ENCODE measurements at places on chromosomes 6 and 20.

DNA sequence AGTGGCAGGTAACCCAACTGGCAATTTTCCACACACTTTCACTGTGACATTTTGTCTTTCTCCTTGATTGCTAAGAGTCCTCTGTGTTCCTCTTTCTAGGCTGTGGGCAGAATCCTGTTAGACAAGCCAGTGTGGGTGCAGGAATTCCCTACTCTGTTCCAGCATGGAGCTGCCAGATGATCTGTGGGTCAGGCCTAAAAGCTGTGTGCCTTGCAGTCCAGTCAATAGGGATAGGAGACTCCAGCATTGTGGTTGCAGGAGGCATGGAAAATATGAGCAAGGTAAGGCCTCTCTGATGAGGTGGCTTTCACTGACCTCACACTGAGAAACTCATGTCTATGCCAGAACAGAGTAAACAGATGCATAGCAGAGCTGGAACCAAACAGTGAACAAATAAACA is 5.1 kb downstream of the ACAT2 start:
- DNase-seq, result no peak

DNA sequence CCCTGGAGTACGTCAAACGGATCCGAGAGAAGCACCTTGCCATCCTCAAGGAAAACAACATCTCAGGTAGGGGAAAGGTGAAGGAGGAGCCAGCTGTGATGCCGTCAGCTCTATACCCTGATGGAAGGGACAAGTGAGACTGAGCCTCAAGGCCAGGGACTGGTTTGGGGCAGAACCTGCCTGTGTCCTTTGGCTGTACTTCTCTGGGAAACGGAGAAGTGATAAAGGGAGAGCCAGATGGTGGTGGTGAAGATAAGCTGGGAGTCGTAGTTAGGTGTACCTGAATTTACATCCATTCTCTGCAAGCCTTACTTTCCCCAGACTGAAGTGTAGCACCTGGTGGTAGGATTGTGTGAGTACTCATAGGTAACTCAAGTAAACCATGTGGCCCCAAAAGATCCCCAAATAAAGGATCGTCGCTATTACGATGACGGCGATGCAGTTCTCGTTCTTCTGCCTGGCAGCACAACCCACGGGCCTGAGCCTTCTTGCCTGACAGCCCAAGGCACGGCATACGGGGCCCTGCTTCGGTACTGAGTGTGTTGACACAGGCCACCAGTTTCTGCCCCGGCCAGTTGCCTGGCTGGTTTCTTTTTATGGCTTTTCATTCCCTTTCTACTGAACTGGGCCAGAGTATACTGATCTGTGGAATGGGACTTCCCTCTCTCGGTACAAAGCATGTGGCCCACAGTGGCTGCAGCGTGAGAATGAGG is 10.6 kb downstream of the PCIF1 start:
- no peak for DNase-seq

DNA sequence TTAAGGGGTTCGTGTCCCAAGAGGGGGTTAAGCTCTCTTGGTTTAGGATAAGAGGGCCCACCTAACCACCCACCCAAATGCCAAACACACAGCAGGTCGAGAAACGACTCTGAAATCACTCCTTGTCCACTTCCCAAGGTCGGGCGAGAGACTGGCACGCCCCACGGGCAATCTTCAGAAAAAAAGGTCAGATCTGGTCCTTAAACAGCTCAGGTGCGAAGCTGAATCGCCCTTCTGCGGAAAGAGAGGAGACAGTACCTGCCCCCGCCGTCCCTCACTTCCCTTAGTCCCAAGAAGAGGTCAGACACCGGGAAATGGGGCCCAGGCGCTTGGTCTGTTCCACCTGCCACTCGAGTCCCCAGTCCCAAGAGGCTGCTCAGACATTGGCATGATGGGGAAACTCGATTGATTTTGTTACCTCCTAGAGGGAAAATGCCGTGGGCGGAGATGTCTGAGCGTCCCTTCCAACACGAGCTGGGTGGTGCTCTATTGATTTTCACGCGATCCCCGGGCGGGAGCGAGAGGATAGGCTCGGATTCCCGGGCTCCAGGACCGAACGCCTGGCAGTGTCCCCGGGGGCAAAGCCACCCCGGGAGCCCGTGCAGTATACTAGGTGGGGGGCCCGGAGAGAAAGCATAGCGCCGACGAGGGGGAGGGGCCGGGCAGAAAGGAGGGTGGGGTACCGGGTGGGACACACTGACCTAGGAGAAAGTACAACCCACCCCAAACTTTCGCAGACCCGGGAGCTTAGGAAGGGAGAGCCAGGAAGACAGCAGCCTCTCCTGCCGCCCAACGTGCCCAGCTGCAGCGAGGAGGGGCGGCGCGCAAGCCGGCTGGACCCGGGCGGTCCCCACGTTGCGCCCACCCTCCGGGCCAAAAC is 1.1 kb upstream of the SAMD5 start:
- DNase-seq, result no peak

- DNase-seq, result no peak
These were observed 96.0 kb upstream of the SNX9 start for GRCh38 chr6:157726892-157727628.

GRCh38 chr6:14095437-14095836 is 22.1 kb upstream of the CD83 start:
- no peak for DNase-seq

DNA sequence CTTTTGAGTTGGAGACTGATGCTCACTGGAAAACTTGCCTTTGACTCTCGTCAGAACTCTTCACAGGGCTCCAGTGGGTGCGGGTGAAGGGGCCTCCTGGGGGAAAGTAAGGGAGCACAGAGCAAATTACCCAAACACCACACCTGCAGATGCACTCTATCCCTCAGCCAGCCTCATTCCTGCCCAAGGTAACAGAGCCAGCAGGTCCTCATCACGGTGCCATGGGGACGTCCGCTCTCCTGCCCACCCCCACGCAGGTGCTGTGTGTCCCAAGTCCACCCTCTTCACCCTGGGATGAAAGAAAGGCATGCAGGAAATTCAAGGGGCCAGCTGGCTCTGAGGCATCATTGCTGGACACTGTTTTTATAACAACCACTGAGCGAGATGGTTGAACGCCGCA is 269.0 kb downstream of the SMOC2 start:
- no peak for DNase-seq

- no peak for DNase-seq
These were observed 16.9 kb downstream of the NDRG3 start for GRCh38 chr20:36728986-36729385.

Measured in HL-60 (cell line).